HAP-1 (cell line): ENCODE measurements at places on chromosomes 16 and 17.

DNA sequence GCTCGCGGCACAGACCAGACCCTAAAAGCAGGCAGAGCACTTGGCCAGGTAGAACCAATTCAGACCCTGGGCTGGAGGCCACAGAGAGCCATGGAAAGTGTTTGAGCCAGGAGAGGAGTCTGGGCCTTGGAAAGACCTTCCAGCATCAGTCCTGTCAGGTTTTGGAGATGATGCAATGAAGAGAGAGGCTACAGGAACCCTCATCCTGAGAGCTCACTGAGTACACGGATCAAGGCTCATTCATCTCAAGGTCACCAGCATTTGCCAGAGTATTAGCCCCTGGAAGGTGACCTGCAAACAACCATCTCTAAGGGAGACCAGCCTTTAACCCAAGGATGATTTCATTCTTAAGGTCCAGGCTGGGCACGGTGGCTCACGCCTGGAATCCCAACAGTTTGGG is 27.8 kb downstream of the TLE7 start:
- DNase-seq, result no peak

DNA sequence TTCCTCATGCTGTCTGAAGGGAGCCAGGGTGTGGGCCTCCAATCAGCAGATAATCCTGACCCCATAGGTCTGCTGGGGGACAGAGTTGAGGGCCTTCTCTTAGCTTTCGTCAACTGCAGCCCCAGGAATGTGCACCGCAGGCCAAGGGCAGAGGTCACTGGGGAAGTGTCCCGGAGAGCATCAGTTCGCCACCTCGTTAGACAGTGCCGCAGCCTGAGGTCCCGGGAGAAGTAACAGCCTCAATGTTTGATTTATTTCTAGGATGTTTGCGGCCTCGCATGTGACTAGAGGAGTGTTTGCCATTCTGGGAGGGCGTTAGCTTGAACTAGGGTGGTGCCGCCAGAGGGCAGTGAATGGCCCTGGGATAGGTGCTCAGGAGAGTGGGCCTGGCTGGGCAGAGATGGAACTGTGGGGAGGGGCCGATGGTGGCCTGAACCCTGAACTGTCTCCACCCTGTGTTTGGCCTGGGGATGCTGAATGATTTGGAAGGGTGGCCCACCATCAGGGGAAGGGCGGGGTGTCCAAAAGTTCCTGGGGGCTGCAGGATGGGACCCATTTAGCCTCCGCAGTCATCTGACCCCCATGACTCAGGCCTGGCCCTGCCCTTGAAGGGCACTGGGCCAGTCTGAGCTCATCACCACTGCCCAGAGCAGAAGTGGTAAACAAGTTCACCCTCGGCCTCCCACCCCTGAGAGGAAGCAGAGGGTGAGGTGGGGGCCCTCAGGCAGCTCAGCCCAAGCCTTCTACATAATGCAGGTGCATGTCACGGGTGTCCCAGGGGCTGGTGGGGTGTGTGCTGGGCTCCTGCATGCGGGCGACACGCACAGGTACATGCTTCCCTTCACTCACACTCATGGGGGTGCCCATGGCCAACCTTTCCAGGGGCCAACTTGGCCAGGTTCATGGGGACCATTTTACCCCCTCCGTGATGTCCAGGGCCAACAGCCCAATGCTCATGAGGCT is 12.4 kb upstream of the TAC4 start:
- no peak for DNase-seq

GRCh38 chr17:19369107-19369778 is 6.7 kb upstream of the B9D1 start:
- no peak for DNase-seq

DNA sequence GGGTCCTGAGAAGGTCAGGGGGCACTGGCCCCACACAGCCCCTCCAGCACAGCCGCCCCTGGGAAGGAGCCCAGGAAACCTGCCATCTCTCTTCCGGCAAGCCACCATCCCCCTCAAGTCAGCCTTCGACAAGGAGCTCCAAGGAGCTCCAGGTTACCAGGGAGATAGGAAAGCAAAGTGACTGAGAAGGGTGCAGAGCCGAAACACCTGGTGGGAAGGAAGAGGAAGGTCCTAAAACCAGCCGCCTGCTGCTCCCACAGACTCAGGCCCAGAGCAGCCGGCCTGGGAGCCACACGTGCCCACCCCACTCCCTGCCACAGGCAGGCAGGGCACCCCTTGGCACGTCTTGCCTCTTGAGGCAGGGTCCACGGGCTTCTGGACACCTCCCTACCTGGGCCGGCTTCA is 80.7 kb downstream of the TIMM22 start:
- no peak for DNase-seq

GRCh38 chr16:69910964-69911363 is 40.2 kb upstream of the CLEC18A start:
- DNase-seq, result no peak

DNA sequence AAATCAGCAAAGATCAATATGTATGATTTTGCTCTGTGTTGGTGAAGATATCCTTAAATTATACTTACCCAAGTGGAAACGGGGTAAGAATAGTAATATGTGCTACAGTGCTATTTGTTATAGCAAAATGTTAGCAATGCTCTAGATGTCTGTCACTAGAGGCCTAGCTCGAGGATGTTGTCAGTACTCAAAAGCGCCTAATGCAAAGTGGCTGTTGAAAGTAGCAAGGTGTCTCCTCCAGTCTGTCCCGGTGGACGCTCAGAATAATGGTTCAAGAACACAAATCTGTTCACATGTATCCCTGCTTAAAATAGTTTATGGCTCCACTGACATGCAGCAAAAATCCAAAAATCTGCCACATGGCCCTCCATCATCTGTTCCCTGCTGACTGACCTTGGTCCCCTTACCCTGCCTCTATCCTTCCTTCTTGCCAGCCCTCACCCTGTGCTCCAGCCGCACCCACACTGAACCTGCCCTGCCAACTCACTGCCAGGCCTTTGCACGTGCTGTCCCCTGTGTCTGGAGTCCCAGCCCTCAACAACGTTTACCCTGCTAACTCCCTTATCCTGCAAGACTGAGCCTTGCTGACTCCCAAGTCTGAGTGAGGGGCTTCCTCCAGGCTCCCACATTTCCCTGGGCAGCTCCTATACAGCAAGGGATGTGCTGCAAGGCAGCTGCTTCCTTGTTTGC is 9.6 kb upstream of the RNF112 start:
- DNase-seq, result no peak

- no peak for DNase-seq
Measured at GRCh38 chr17:45951941-45952340, 47.1 kb upstream of the STH start.

- DNase-seq, result no peak
Measured at GRCh38 chr17:21303441-21304065, 19.0 kb downstream of the MAP2K3 start.

DNA sequence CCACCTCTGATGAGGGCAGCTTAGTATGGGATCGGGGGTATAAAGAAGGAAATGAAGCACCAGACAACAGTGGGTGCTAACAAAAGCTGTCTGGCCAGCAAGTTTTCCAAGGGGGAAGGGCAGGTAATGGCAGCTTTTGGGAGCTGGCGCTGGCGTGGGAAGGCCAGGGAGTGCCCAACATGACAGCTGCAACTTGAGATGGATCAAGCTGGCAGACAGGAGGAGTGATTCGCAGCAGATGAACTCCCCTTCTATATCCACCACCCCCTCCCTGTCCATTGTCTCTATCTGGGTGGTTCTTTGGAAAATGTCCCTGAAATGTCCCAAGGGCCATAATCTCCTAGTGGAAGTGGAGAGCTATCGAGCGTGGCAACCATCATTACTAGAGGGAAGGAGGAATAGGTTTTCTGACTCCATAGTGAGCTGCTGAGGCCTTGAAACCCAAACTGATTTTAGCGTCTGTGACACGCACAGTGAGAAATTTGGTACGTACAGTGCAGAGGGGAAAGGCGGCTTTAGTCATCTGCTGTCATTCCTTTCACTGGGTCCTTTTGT is 4.8 kb upstream of the INPP5K start:
- no peak for DNase-seq

GRCh38 chr17:4177806-4178205 is 34.8 kb downstream of the CYB5D2 start:
- DNase-seq, result no peak

DNA sequence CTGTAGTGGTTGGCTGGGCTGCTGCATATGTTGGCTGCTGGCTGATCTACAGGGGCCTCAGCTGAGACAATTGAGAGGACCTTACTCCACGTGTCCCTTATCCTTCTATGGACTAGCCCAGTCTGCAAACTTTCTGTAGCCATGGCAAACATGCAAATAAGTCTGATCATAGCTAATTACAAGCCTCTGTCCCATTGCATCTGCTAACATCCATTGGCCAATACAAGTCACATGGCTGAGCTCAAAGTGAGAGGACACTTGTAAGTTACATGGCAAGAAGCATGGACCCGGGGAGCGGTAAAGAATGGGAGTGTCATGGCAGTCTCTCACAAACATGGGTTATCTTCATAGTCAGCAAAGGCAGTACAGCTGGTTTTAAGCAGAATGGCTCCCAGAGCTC is 11.6 kb upstream of the IL4R start:
- DNase-seq, result no peak

DNA sequence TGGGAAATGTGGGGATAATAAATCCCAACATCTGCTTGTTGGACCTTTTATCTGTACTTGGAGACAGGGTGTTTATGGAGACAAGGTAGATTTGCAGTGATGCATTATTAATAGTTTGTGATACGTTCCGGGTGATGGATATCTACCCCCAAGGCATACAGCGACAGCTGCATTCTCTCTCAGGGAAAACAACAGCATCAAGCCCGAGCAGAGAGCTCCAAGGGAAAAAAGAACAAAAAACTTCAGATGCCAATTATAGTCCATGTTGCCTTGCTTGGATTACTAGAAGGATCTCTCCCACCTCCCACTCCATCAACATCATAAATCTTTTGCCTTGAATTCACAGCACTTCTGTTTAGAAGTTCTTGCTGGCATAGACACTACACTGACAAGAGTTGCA is 187.5 kb upstream of the CDH11 start:
- no peak for DNase-seq

DNA sequence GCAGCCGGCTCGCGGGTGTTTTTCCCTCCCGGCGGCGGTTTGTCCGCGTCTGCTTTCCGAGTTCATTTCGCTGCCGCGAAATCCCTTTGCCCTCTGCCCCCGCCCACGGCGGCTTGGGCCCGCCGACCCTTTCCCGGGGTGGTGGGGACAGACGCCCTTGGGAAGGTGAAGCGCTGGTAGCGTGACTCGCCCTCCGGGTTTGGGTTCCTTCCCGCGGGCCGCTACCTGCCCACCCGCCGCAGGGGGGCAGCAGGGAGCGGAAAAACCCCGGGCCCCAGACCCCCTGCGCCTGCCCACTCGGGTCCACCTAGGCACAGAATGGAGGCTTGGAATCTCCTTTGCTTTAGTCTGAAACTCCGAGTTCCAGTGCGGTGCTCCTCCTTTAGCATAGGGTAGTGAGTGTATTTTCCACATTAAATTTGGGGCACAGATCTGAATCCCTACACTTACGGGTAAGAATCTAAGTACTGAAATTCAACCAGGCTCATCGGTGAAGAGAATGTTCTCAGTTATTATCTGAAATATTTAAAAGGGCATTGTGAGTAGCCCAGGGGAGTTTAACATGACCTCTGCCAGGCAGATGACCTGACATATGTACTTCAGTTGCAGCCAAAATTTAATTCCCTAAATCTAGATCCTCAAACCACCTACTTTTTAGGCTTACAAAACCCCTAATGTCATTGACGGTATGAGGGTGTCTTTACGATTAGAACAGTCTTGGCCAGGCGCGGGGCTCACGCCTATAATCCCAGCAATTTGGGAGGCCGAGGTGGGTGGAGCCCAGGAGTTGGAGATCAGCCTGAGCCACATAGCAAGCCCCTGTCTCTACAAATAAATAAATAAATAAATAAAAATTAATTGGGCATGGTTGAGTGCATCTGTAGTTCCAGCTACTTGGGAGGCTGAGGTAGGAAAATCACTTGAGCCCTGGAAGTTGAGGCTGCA is 1.0 kb downstream of the NME2 start:
- DNase-seq, result peak; percentile 59

GRCh38 chr16:47057630-47057993 is 84.1 kb upstream of the DNAJA2 start:
- no peak for DNase-seq

DNA sequence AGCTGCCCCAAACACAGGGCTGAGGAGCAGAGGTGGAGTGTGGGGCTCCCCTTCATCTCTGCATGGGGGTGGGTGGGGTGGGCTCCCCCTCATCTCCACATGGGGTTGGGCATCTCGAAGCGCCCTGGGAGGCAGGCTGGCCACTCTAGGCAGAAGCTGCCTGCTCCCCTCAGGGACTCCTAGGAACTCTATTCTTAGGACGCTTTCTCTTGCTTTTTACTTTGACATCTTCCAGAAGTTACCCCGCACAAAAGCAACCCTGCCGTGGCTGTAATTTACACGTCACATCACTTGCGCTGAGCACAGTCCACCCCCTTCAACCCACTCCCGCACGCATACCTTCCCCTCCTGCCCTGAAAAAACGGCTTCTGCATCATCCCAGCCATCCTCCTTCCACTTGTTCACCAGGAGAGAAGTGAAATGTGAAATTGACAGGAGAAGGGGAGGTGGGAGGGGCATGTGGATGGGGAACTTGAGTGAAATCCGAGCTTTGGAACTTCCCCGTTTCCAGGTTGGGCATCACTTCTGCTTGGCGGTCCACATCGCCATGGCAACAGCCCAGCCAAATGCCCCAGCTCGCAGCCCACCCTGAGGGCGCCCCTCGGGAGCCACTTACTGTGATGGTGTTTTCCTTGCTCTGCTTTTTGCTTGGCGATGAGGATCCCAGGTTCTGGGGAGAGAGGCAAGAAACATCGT is 53.7 kb upstream of the RCVRN start:
- no peak for DNase-seq

DNA sequence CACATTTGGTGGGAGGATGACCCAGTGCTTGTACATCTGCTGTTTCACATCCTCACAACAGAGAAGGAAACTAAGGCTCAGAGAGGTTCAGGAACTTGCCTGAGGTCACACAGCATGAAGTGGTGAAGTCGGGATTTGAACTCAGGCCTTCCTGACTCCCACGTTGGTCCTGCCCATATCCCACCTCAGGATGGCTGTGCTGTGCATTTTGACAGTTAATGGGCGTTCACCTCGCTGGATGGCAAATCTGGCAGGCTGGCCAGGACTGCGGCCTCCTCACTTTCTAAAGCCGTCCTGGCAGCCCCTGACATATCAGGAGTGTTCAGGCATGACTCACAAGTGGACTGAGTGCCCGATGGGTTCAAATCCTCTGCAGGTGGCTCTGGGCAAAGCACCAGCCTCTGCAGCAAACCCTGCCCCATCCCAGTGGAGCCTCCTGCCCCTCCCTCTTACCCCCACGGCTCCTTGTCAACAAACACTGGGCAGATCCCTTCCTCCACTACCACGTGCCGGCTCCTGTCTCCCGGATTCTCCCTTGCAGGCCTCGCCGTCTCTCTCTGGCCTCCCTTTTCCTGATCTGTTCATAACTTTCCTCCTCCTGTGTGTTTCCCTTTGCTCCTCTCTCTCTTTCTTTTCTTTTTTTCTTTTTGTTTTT is 29.2 kb downstream of the SOCS3 start:
- no peak for DNase-seq

DNA sequence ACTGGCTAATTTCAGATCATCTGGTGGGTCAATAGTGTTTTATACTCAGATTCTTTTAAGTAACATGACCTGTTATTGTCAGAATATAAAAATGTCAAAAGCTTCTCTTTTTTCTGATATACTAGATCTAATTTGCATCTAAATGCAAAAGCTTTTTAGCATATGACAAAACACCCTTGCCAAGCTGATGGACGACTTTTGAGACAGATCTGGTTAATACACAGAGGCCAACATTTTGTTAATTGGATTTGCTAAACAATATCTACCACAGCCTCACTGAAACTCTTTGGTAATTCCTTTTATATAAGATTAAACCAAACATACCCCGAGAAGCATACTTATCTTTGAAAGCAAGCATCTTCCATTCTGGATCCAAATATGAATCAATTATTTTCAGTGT is 10.3 kb upstream of the NOL11 start:
- peak; percentile 98 for DNase-seq
